ENCODE measurements at places on chromosomes 6 and 20.

GRCh38 chr20:58941471-58941870 lies 39.6 kb upstream of the NELFCD start:
- no peak for DNase-seq

- DNase-seq: no peak
These were observed 195.8 kb upstream of the FUT9 start for GRCh38 chr6:95819939-95820338.

DNA sequence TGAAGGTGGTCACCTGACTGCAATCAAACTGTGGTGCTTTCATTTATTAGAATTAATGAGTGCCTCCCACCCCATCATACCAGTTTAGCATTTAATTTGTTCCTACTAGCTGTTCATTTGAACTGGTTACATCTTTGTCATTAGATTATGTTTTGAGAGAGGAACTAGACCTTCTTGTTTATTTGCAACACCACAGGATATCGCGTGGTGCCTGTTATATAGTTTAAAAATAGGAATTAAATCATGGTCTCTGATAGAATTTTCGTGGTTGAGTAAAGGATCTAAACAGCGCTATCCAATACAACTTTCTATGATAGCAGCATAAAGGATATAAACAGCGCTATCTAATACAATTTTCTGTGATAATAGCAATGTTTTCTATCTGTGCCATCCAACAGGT lies 2.8 kb downstream of the RPRD1B start:
- DNase-seq: no peak

- DNase-seq: peak; percentile 82
These were observed 10.3 kb upstream of the TAAR9 start for GRCh38 chr6:132527791-132528190.

DNA sequence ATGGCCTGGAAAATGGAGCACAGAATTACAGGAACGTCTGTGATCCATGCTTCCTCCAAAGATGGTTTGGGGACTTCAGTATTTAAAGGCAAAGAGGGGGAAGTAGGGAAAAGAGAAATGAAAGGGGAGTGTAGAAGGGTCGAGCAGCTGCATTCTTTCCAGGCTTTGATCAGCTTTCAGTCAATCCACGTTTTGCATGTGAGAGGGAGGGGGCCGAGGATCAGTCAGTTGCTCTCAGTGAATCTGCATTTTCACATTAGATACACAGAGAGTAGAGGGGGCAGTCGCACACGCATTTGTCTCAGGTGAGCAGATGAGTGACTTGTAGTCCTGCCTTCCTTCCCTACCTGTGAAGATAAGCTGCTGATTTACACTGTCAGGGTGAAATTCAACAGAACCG lies 78.8 kb downstream of the FOXF2 start:
- DNase-seq: no peak

GRCh38 chr6:111573892-111574797 lies 31.5 kb downstream of the TRAF3IP2 start:
- DNase-seq: peak; percentile 93

- DNase-seq: no peak
These were observed 55.2 kb upstream of the NOX3 start for GRCh38 chr6:155510879-155511278.

GRCh38 chr20:1883986-1884385 lies 11.2 kb upstream of the SIRPA start:
- DNase-seq: peak; percentile 38

- DNase-seq: no peak
These were observed 9.1 kb downstream of the PNLDC1 start for GRCh38 chr6:159809149-159809548.

- DNase-seq: no peak
These were observed 605 bp downstream of the CDC5L start for GRCh38 chr6:44388135-44388487.

DNA sequence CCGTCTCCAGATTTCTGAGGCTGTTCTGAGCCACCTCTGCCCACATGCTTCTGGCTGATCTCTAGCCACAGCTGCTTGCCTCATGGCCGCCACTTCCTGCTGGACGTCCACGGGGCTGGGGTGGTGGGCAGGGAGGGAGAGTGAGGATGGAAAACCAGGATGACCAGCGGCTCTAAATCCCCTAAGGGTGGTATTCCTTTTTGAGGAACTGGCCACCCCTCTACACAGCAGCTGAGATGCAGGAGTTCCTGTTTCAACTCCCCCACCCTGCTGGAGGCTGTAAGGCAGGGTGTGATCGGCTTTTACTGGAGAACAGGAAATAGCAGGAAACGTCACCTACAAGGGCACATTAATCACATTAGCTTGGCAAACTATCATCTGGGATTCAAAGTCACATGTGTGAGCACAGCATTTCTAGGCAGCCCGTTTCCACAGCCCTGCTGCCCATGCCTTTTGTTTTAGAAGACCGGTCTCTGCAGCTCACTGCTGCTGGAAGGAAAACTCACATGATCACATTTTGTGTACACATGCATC lies 181.6 kb upstream of the ECI2 start:
- DNase-seq: peak; percentile 88

DNA sequence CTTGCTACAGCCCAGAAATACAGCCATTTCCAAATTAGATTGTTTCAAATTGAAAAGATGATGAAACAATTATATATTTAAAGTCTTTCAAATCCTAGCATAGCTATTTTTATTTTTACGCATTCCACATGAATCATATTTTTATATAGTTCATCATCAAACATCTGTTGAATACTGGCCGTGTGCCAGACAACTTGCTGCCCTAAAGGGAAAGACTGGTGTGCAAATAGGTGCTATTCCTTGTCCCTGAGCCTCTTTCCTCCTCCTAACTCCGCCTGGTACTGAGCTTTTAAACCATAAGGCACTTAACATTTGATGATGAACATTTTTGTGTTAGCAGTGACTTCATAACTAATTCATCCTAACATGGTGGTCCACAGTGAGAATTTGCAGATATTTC lies 18.7 kb upstream of the PLCG1 start:
- DNase-seq: peak; percentile 34

DNA sequence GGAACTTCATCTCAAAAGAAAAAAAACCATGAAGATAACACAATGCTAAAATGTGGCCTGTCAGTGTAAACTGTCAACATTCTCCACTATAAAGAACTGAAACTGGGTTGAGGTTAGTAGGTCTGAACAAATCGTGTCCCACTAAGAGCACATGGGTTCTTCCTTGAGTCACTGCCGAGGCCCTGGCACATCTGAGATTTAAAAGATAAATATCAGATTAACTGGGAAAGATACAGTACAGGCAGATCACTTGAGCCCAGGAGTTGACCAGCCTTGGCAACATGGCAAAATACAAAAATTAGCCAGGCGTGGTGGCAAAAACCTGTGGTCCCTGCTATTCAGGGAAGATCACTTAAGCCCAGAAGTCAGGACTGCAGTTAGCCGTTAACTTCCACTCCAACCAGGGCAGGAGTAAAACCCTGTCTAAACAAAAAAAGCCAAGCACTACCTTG lies 5.6 kb downstream of the EEF1A1 start:
- DNase-seq: peak; percentile 40

- peak; percentile 80 for DNase-seq
These were observed 2.2 kb upstream of the BFSP1 start for GRCh38 chr20:17533396-17533795.

DNA sequence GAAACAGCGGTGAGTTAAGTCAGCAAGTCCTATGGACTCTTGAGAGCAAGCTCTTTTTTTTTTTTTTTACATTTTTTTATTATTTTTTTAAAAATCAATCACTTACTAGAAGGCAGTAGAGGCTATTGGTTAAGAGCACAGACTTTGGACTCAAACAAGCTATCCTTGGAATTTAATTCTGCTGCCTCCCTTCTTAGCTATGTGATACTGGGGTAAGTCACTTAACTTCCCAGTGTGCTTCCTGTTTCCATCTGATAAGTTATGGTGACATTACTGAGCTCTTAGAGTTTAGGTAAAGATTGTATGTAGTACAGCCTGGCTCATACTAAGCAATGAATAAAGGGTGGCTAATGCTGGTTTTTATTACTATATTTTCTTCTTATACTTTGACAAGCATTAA lies 770.5 kb upstream of the FLRT3 start:
- no peak for DNase-seq

DNA sequence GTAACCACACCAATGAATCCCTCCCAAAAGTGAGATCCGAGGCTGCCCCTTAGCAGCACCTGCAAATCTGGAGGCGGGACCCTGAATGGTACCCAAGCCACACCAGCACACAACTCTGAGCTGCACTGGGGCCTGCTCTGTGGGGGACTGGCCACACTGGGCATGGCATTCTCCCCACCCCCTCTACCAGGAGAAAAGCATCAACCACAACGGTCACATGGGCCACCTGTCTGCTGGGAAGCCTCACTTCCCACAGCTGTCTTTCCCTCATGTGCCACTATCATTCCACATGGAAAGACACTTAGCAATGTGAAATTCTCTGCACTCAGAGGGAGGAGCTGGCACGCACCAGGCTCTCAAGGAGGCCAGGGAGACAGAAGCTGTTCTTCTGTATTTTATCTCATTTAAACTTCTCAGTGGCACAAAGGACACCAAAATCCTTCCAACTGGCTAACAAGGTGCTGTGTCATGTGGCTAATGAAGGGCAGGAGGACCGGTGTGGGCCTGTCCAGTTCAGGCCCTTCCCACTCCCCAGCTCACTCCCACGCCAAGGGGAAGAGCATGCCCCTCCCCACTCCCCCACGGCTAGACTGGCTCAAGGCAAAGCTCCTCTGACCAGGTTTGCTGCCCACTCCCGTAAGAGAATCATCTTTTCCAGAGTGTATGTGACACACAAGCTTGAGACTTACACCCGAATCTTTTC lies 19.0 kb downstream of the YTHDF1 start:
- DNase-seq: no peak

DNA sequence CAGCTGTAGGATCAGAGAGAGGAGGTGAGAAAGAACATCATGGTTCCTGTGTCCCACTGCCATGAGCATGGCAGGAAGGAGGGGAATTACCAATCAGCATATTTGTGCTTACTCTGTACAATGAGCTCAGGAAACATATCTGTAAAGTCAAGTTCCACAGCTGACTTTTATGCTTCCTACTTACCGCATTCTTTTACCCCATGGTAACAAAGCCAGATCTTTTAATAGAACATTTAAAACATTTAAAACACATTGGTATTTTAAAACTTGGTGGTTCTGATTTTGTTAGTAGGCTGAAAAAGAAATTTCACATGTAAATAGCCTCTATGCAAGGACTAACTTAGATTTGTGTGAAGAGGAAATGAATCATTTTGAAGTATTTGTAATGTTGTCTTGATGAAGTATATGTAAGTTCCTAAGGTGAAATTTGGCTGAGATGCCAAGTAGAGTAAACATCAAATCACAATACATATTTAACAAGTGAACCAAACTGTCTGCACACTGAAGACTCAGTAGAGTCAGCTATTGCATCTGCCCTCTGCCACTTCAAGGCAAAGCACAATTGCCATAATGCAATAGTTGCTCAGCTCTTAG lies 114.7 kb downstream of the GJA10 start:
- peak; percentile 69 for DNase-seq

GRCh38 chr20:21511850-21512633 lies 1.8 kb downstream of the NKX2-2 start:
- no peak for DNase-seq

- no peak for DNase-seq
These were observed 51.0 kb upstream of the UNC93A start for GRCh38 chr6:167240034-167240541.

GRCh38 chr20:34689486-34689885 lies 12.6 kb upstream of the PIGU start:
- peak; percentile 50 for DNase-seq

GRCh38 chr20:17505636-17506517 lies 25.3 kb downstream of the BFSP1 start:
- peak; percentile 61 for DNase-seq

- no peak for DNase-seq
These were observed 23.7 kb upstream of the ID1 start for GRCh38 chr20:31581391-31581790.
